CD8-positive, alpha-beta memory T cell (primary cell): ENCODE measurements at places on chromosomes 6 and 20.

GRCh38 chr6:137291441-137291840 lies 72.3 kb upstream of the IFNGR1 start:
- DNase-seq = no peak

DNA sequence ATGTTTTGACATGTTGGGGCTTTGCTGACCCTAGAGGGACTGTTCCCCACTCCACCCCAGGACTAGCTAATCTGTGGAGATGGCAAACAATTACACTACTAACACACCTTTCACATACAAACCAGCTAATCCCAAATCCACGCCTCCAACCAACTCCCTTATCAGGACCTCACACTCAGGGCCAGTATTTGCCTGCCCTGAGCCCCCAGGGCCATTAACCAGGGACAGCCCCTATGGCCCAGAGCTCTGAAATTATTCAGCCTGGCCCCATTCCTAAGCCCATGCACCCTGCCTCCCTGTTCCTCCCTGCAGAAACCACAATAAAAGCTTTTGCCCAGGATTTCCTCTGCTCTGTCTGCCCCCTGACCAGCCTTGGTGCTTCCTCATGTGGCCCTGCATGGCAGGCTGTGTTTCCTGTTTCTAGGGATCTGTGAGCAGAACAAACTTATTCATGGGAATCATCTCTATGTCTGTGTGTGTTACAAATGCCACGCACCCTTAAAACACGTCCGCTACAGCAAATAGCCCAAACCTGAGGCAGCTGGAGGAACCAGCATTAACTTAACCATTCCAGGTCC lies 121.2 kb downstream of the PXDC1 start:
- no peak for DNase-seq

DNA sequence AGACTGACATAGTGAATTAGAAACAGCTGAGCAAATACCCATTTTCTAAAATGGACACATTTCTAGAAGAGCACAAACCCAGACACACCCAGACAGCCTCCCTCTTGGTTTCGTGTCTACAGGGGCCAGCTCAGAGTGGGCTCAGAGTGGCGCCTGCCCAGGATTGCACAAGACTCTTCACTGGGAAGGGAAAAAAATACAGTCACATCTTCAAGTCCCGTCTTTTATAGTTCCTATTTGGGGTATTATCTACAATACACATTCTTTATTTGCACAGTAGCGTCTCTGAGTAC lies 246.1 kb upstream of the AFDN start:
- no peak for DNase-seq

DNA sequence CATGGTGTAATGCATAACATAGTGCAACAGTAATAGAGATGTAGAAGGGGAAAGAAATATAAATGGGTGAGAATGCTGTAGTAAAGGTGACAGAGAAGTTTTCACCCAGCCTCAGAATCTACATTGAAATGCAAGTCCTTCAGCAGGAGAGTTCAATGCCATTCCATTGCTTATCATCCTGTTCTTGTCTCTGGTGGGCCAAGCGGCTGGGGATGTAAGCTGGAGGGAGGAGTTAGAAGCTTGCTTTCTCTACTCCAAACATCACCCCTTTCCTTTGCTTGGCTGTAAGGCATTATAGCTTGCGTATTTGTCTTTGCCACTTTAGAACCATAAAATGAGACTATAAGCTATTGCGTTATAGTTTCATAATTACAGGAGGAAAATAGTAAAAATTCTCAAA lies 2.2 kb upstream of the FUT9 start:
- DNase-seq = no peak

DNA sequence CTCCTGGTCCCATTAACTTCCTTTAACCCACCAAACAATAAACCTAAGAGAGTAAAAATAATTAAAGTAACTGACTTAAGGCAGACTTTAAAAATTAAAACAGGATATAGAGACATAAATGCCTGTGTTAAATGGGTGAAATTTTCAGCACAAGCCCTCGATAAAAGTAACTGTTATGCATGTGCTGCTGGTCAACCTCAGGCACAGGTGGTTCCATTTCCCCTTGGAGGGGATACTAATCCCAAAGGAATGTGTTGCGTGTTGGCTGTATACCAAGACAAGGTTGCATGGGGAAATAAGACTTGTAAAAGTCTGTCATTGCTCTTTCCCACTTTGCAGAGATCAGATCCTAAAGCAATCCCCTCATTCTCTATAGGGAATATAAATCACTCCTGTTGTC lies 25.8 kb downstream of the HLA-A start:
- DNase-seq = no peak
